Foreskin fibroblast (primary cell): ENCODE measurements at places on chromosomes 2 and 18.

DNA sequence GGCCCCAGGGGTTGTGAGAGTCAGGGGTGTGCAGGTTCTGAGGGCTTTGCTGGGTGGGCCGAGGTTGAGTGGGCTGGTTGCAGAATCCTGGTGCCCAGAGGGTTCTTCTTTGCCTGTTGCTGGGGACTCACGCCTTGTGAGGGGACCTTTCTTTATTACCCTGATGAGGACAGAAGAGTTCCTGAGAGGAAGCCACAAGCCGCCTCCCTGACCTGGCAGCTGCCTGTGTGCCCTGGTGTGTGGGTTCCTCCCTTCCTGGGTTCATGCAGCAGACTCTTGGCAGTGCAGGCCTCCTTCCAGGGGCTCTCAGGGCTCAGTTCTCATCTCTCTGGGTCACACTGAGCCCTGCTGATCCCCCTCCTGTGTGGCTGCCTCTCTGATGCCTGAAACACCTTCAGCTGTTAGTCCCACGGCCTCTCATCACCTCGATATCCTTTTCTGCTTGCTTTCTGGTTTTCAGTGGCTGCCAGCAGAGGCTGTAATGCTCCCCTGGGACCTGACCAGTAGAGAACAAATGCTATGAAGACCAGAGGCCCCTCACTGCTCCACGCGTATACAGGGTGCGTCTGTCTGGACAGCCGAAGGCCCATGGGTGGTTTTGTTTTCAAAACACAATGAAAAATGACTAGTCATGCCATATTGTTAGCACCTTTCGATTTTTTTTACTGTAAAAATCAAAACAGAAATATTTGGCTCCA lies 191.3 kb downstream of the AGAP1 start:
- DNase-seq = no peak

DNA sequence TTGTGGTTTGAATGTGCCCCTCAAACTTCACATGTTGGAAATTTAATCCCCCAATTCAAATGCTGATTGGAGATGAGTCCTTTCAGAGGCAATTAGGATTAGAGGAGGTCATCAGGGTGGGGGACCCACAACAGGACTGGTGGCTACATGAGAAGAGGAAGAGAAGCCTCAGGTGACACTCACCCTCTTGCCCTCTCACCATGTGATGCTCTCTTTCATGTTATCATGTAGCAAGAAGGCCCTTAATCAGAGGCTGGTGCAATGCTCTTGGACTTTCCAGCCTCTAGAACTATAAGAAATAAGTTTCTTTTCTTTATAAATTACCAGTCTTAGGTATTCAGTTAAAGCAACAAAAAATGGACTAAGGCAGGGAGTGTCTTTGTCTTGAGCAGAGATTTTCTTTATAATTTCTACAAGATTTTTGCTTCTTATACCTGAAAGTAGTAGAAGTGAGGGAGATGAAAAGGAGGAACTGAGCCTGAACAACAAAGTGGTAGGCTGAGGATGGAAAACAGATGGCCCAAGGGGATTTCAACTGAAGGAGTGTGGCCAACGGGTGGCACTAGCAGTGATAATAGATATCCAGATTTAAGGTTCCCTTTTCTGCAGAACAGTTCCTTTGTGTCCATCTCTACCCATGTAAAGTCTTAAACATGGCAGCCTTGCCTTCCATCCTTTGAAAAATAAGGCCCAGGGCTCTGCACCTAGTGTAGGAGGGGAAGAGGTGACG lies 49.2 kb upstream of the TGIF1 start:
- no peak for DNase-seq

DNA sequence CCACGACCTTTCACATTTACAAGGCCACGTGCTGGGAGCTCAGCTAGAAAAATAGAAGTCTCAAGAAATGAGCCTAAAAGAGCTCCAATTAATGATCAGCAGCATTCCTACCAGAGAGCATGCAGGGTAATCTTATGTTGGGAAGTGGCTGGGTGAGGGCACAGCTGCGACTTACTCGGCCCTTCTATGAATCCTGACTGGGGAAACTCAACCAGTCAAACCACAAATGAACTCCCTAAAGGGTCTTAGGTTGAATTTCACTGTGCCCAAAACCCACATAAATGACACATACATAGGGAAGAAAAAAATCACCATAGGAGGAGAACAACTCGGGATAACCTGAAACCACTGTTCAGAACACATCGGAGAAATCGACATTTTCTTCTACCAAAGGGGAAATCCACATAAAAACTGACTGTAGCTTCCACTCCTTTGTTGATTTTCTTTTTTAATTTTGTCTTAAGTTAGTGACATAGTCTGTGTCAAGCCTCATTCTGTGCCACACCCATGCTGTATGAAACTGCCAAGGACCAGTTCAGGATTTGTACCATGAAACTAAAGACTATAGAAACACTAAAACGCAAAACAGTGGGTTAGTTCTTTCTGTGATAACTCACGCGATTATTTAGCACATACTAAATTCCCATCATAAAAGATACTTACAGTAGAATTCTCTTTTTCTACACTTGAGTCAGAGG lies 54.7 kb downstream of the UXS1 start:
- no peak for DNase-seq

DNA sequence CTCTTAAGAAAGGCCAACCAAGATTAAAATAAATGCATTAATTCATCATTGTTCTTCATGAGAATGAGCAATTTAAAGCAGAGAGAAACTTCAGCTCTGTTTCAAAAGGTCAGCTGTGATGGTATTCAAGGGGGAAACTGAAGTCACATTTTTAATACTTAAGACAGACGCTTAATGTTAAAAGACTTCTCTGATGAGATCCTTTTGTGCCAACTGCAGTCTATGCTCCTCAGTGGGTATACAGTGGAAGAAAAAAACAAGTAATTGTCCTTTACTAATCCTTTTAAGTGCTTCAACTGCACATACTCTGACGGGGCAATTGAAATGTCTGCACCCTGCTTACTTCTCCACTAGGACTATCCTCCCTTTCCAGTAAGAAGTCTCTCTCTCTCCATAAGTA lies 309.7 kb downstream of the GULP1 start:
- no peak for DNase-seq

DNA sequence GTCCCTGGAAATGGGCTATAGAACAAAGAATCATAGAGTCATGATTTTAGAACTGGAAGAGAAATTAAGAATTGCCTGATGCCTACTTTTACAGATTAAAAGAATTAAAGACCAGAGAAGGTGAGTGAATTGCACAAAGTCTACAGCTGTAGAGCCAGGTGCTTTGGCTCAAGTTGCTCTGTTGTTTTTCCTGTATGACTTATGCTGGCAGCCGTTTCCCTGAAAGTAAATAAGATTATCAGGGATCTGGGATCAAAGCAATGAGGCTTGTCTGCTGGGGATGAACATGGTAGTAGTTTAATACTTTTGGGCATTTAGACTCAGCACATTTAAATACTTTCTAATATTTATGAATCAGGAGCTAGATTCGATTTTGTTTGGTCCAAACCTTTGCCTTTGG lies 166.9 kb downstream of the PRPF40A start:
- DNase-seq = no peak

DNA sequence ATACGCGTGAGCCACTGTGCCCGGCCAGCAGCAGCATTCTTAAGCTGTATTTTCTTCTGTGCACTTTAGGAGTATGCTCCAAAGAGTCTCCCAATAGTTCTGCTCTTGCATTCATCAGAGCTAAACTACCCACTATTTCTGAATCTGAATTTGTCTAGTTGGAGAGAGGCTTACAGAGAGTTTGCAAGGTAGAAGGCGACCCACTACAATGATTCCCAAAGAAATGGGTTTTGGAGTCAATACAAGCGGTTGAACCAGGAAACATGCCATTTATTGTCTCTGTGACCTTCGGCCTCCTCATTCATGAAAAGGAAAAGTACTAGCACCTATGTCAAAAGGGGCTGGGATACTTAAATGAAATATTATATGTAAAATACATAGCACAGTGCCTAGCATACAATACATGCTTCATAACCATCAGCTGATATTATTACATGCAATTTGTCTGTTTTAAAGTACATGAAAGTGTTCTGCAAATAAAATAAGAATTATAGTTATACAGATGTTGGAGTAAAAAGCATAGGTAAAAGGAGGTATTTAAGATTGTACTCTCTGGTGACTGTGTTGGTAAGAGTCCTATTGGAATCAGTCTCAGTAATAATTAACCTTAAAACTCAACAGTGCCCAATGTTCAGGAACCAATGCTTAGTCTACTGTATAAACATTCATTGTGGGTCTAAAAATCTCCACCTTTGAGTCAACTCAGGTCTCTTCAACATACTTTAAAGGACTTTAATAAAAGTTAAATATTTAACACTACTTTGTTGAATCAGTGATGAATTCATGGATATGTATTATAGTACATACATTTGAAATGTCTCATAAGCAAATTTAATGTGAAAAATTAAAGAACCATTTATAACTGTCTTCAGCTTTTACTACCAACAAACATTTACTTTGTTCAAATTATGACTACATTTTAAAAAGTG lies 89.8 kb upstream of the GRB14 start:
- no peak for DNase-seq

- no peak for DNase-seq
These were observed 16.9 kb downstream of the PMAIP1 start for GRCh38 chr18:59916746-59917145.

DNA sequence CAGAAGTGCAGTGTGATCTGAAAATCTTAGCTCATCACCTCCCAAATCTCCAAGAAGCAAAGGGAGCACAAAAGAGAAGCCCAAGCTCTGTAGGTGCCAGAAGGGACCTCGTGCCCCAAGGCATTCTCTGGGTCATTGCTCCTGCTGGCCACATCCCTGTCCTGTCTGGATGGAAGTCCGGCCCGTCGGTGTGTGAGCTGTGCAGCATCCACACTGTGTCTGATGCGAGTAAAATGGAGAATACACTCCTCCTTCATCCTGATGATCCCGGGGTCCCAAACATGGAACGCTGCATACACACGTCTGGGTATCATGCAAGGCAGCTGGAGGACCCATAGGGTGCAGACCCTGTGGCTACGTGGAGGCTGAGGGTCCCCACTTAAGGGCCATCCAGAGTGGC lies 851.4 kb downstream of the GALR1 start:
- DNase-seq = no peak

DNA sequence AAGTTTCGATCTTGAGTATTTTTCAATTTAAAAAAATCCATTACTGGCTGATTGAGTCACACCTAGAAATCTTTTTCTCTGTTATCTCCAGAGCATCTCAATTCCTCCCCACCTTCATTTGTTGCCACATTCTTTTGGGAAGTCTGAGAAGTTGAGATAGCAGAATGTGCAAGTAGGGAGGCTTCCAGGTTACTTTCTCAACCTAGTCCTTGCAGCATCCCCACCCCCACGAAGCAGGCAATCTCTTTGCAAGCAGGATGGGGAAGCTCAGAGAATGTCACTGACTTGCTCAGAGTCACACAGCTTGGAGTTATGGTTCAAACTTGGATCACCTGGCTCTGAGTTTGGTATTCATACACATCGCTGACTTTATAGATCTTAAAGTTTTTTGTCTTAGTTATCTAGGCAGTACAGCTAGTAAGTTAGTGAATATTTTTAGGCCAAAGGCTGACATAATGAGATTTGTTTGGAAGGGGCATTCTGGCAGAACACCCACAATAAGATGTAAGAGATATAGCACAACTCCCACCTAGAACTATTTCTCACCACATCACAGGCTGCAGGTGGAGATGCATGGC lies 25.9 kb upstream of the LCLAT1 start:
- peak; percentile 8 for DNase-seq

DNA sequence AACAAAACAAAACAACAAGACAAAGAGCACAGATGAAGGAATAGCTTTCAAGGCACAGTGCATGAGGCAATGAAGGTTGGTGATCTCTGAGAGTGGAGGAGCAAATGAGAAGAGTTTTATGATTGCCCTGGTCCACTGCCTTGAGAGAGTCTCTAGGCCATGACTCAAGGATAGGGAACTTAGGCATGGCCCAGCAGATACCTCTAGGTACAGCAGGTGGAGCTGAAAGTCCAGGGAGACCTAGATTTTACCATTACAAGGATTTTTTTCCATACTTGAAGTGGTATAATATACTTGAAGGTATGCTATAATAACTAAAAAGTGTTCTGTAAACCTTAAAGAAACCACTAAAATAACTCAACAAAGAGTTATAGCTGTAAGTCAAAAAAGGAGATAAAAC lies 239.5 kb upstream of the KLHL29 start:
- DNase-seq = no peak

- DNase-seq = no peak
These were observed 94.9 kb downstream of the MYOM1 start for GRCh38 chr18:3124822-3125221.

- no peak for DNase-seq
These were observed 45.4 kb upstream of the CTDP1 start for GRCh38 chr18:79634186-79634585.
